Stimulated activated CD8-positive, alpha-beta memory T cell treated with anti-CD3 and anti-CD28 coated beads, Interleukin-4, amount 100 ng/mL, for 1 hour (primary cell): ENCODE measurements at places on chromosomes 5 and 9.

- DNase-seq = no peak
These were observed 146.9 kb upstream of the FBN2 start for GRCh38 chr5:128684961-128685360.

- no peak for DNase-seq
These were observed at the start of gene CDH18 for GRCh38 chr5:19987612-19988361. Gene CDH18, minus strand, starts transcription at chr5:19988200. Its CDS starts 149,214 bp downstream, at chr5:19838986.

- DNase-seq = no peak
These were observed 146.4 kb downstream of the ENTREP1 start for GRCh38 chr9:69471433-69471832.

GRCh38 chr9:76510041-76510440 lies 51.1 kb downstream of the GCNT1 start:
- DNase-seq = no peak

GRCh38 chr5:164672931-164673694 lies 1167.7 kb downstream of the MAT2B start:
- DNase-seq = no peak

GRCh38 chr9:99046068-99046467 lies 58.8 kb upstream of the TGFBR1 start:
- DNase-seq = no peak

DNA sequence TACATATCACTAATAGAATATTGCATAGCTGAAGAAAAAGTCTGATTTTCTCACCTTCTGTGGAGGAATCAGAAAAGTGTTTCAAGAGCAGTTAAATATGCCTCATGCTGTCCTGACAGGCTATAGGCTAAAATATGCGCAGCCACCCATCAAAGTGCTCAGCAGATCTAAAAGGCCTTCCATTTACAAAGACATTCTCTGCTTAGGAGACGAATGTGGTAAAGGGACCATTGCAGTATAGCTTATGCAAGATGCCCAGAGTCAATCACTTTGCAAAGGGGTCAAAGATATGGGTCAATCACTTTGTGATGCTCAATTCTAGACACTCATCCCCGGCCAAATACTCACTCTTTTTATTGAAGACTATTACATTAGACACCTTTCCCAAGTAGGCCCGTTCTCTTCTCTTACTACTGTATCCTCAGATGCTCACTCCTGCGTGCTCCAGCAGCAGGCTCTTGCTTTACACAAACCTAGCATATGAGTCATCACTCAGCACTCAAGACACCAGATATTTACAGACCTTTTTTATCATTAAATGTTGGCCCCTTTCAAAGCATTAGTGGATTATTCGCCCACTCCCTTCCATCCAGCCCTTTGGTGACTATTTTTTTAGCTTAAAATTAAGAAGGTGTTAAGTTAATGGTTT lies 568.2 kb upstream of the CDH18 start:
- no peak for DNase-seq

GRCh38 chr5:81779916-81780266 lies 29.0 kb upstream of the SSBP2 start:
- DNase-seq = no peak

DNA sequence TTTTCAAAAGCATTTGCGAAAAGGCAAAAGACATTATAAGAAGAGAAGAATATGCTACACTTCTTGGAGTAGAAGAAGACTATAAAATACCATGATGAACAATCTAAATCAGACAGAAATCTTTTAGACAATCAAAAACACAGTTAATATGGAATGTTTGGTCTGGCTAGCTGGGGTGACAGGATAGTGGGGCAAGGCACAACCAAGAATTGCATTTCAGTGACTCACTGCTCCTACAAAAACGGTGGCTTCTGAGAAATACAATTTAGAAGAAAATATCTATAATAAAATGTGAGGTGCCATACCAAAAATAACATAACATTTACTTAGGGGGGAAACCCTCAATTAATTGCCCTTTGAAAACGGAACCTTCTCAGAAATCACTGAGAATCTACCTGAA lies 363.4 kb downstream of the NPR3 start:
- no peak for DNase-seq
